GM04503 (cell line): ENCODE measurements at places on chromosomes 3 and 15.

- DNase-seq: no peak
Measured at GRCh38 chr3:75015280-75015679, 400.8 kb upstream of the CNTN3 start.

GRCh38 chr3:14726441-14726780, 51.5 kb downstream of the C3orf20 start:
- DNase-seq: no peak

DNA sequence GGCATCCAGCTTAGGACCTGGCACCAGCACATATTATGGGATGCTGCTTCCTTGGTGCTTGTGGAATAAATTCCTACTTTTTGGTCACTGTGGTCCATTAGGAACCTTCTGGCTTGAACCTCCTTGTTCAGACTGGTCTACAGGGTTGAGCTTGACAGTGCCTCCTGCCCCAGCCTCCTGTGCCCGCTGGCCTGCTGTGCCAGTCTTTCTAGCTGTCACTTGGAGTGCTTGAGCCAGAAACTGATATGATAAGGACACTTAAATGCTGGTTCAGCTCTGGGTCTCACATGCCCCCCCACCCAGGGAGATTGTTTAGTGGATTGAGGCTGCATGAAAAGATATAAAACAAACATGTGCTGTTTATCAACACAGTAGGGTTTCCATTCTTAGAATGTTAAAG, 147.8 kb downstream of the SLCO3A1 start:
- no peak for DNase-seq

- no peak for DNase-seq
Measured at GRCh38 chr3:17806876-17807275, 64.4 kb upstream of the TBC1D5 start.

DNA sequence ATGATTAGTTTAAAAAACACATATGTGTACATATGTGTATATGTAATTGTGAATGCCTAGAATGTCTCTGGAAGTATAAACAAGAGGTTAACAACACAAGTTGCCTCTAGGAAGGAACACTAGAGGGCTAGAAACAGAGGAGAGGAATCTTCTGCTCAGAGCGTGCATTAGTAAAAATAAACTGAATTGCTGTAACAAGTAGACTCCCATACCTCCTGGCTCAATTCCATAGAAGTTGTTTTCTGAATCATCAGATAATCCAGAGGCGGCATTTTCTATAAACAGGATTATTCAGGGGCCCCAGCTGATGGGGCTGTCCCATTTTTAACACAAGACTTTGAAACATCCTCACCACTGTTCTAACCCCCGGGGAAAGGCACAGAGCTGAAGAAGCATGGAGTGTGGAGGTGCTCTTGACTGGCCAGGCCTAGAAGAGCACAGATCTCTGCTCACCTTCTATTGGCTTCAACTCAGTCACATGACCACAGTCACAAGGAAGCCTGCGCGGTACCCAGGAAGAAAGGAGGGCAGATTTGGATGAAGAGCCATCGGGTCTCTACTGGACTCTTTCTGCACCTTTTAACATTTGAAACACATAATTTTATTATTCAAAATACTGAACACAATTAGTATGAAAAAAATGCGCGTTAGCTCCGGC, 145.7 kb downstream of the TLE3 start:
- no peak for DNase-seq

DNA sequence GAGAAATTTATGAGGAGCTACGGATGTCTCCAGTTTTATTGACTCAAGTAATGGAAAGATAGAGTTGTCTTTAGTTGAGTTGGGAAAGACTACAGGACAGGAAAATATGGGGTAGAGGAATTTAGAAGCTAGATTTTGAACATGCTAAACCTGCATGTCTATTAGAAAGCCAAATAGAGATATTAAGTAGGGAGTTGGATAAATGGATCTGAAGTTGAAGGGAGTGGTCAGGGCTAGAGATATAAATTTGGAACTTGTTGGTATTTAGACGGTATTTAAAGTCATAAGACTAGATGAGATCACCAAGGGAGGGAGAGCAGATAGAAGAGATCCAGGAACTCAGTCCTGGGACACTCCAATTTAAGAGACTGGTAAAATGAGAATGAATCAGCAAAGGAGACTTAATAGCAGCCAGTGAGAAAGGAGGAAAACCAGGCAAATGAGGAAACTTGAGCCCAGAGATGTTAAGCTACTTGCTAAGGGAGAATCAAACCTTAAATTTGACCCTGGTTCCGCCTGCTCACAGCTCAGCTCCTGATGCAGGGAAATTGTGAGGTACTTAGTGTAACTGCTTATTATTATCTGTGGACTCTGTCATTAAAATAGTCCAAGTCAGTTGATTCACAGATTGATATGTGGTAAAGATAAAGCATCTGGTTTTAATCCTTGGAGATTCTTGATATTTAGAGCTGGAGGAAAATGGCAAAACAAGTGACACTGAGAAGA, 35.8 kb downstream of the ABI3BP start:
- peak; percentile 36 for DNase-seq

DNA sequence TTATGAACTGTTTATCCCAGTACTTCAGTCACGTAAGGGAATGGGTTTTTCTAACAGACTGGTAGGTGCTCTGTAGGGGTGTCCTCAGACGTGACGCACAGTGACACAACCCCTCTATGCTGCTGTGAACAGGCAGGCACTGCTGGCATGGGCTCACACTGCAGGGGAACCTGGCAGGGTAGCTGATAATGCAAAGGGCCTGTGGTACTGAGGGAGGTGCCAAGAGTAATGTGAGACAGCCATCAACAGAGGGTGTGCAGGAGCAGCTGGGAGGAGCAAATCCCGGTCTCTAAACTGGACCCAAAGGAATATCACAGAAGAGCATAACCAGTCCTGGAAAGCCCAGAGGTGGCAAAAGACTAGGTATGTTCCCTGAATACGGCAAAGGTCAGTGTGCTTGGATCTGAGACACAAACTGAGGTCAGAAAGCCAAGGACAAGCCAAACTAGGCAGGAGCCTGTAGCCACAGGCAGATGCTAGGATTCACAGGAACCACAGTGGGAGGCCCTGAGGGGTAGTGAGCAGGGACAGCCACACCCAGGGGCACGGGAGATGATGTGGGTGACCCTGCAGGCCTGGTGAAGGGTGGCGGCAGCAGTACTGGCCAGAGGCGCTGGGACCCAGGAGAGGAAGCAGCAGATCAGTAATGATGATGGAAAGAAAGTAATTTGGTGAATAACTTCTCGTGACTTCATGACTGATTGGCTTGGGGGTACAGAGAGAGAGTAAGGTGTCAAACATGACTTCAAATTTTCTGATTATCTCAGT, 248.1 kb upstream of the CHRNA7 start:
- DNase-seq: no peak

- DNase-seq: no peak
Measured at GRCh38 chr15:99542828-99543227, 23.0 kb upstream of the MEF2A start.
